ENCODE measurements at places on chromosomes 2 and 18.

GRCh38 chr2:45797451-45798230 is 146.2 kb downstream of the PRKCE start:
- no peak for DNase-seq

DNA sequence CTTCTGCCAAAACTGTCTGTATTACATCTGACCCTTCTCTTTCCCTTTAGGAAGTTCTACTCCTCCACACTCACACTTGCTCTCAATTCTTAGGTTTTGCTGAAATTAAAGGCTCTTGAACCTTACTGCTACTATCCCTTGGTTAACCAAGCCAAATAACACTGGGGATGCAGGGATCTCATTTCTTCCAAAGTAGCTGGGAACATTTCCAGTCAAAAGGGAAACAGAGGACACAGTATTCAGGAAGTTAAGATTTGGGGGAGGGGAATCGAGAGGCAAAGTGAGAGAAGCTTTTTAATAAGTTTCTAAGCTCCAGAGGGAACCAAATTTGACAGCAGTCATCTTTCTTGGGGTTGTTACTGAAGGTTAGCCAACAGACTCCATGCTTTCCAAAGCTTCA is 6.2 kb downstream of the SEPTIN2 start:
- no peak for DNase-seq

- no peak for DNase-seq
These were observed 111.7 kb downstream of the ANKRD44 start for GRCh38 chr2:197198890-197199289.

DNA sequence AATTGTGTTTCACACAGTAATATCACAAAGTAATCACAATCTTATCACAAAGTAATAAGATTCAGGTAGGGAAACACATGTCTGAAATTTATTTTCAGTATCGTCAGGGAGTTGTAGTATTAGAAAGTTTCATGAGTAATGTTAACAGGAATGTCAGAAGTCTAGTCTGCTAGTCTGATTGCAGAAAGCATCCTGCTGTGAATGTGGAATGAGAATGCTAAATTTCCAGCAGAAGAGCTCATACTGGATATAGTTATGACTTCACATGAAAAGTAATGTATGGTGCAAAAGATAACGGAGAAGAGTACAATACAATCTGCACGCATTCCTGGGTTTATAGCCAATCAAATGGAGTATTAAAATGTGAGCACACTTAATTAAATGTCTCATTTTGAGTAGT is 494.7 kb upstream of the SETBP1 start:
- DNase-seq = no peak

- no peak for DNase-seq
These were observed 333.7 kb upstream of the SKOR2 start for GRCh38 chr18:47585136-47585535.

DNA sequence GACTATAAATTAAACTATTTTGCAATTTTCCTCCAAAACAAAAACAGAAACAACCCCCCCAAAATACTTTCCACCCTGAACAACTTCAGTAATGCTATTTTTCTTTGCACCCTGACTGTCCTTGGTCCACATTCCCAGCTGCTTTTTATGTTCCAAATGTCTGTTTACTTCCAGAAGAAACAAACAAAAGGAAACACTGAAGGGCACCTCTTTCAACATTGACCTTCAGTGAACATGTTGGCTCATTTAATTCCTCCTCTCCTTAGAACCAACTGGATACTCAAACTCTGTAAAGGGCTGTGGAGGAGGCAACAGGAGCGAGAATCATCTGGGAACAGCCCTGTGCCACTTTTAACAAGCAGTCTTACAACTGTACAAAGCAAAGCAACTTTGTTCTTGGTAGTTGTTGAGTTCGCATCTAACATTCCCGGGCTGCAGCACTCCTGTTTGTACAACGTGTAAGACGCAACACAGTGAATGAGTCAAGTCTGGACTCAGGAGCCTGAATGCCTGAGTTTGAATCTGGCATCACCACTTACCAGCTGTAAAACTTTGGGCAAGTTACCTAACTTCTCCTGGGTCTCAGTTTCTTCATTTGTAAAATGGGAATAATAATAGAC is 111.4 kb upstream of the GATA6 start:
- DNase-seq = peak; percentile 2

- no peak for DNase-seq
These were observed 24.8 kb upstream of the ZFP36L2 start for GRCh38 chr2:43251171-43251731.

DNA sequence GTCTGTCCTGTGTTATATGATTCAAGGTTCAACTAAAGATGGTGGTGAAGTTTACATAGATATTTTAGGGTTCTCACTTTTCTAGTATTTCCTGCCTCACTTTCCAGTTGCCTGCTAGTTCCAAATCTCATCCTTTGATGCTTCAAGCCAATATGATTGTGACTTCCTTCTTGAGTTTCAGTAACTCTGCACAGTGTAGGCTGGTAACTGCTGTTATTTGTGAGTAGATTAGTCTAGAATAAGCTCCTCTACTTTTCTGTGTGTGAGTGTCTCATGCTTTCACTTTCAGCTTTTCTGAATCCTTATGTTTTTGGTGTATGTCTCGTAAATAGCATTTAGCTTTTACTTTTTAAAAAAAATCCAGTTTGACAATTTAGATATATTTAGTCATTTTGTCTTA is 42.6 kb downstream of the GALNT1 start:
- no peak for DNase-seq

DNA sequence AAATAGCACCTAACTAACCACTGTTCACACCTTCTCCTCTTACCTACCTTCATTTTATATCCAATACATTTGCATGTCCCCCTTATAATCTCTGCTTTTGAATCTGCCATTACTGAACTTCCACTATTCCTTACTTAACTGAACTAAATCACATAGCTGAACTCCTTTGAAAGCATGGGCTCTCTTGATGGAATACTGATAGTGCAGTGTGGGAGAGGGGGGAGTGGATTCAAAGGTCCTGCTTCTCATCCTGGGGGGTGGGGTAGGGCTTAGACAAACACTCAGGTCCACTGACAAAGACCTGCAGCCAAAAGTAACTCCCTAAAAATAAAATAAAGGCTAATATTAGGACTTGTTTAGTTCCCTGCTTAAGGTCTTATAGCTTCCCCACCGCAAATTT is 8.6 kb downstream of the MCEE start:
- DNase-seq = no peak

DNA sequence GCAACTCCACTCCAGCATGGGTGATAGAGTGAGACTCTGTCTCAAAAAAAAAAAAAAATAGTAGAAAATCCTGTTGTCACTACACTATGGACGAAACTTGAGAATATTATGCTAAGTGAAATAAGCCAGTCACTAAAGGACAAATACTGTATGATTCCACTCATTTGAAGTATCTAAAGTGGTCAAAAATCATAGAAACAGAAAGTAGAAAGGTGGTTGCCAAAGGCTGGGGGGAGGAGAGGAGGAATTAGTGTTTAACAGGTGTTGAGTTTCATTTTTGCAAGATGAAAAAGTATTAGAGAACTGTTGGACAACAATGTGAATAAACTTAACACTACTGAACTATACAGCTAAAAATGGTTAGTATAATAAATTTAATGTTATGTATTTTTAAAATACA is 18.8 kb upstream of the RMP24 start:
- DNase-seq = no peak

DNA sequence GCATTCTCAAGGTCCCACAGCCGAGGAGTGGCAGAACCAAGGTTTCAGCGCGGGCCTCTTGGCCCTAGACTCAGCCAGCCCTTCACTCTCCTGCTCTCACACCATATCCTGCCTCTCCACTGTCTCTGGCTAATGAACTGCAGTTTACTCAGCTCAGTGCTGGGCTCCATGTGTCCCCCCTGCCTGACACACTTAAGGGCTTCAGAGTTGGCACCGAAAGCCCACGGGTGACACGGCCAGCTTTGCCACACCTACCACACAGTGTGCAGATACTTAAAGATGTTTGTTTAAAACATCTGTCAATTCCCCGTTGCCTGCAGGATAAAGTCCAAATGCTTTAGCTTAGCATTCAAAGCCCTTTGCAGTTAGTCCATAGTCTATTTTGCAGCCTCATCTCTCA is 241.2 kb downstream of the SEPTIN10 start:
- DNase-seq = no peak

DNA sequence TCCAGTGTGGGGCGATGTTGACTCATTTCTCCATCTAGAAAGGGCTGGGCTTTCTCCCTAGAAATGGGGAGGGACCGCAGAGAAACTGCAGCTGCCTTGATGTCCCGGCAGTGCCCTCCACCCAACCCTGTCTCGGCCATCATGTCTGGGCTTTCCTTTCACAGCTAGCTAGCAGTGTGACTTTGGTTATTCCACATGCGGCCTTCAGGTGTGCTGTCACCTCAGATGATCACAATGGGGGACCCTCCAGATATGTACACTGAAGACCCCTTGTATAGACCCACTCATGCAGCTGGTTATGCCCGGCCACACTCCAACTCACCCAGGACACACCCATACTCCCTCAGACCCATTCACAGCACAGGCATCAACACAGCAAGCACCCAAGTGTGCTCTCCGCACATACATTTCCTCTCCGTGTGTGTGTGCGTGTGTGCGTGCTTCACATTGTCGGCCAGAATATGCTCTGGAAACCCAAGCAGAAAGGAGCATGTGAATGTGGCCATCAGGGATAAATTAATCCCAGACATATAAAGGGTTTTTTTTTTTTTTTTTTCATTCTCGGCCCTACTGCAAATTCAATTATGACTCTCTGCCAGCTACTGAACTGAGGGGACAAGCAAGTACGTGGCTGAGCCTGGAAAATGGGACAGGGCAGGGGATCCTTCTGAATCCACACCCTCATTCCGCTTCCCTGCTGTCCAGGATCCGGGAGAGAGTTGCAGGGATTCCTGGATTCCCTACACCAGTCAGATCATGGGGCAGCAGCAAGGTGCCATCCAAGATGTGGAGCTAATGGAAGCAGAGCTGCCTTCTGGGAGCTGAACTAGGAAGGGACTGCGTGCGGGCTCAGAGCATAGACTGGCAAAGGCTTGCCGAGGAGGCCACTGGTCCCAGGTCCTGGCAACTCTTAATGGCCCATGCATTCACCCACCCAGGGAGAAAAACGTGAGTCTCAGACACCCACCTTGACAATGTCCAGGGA is 240.2 kb downstream of the DYSF start:
- DNase-seq = no peak

DNA sequence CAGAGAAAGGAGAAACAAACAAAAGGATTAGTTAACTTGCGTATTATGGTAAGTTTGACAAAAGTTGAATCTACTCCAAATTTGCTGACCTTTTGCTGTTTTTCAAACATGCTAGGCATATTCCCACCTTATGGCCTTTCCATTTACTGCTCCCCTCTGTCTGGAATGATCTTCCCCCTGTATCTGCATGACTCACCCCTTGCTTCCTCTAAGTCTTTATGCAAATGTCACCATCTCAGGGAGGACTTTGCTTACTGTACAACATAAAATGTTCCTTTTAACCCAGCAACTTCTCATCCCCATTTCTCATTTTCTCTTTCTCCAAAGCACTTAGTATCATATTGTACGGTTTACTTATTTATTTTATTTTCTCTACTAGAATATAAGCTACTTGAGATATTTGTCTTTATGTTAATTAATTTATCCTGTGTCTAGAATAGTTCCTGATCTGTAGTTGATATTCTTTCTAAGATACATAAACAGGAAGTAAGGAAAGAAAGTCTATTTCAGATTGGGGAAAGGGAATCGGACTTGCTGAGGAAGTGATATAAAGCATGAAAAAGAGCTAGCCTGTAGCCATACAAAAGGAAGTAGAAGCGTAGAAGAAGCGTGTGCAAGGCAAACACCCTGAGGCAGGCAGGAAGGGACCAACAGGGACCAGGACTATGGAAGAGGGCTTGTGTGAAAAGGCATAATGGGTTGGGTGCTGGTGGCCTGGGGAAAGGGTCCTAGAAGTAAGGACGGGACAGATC is 144.9 kb upstream of the ERBB4 start:
- DNase-seq = no peak

- no peak for DNase-seq
These were observed 189.6 kb upstream of the SIX3 start for GRCh38 chr2:44751754-44752479.

DNA sequence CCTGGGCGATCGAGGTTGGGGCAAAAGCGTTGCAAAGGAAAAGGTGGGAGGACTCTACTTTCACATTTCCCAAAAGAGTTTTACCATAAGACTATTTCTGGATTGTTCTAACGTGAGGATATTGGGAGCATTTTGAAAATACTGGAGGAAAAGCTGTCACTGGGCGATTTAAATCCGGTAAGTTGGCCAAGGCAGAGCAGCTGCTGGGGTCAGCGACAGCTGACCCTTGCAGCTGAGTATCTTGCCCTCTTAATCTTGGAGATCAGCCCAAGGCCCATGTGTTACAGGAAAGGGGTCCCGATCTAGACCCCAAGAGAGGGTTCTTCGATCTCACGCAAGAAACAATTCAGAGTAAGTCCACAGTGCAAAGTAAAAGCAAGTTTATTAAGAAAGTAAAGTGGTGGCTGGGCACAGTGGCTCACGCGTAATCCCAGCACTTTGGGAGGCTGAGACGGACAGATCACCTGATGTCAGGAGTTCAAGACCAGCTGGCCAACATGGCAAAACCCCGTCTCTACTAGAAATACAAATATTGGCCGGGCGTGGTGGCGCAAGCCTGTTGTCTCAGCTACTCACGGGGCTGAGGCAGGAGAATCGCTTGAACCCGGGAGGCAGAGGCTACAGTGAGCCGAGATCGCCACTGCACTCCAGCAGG is 964 bp upstream of the ST3GAL5 start:
- DNase-seq = no peak

All from Panc1 (cell line).